ENCODE measurements at places on chromosomes 13 and 19.

DNA sequence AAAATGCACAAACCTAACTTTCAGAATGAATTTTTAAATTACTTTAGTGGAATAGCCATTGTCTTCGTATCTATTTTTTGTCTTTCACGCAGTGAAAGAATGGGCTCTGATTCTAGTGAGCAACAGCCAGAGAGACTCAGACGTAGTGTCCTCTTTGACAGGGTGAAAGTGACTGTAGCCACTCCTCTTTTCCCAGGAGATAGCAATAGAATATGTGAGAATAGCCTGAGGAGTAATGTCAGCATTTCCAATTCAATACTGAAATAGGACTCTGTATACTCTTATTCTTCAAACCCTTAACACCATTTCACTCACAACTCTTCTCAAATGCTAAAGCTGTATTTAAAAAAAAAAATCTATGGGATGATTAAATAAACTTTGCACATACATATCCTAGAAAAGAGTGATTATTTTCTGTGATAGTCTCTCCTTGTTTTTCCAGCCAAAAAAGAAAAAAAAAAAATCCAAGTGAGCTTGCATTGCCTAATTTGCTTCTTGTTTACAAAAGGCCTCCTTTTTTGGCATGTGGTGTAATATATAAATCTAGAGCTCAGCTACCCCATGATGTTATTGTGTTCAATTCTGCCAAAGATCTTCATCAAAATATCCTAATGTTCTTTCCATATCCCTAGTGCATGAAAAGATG lies 626.1 kb upstream of the SLITRK6 start:
- no peak for DNase-seq

- no peak for DNase-seq
These were observed 619.2 kb upstream of the SGCG start for GRCh38 chr13:22561581-22561980.

GRCh38 chr13:76647550-76647949 lies 238.7 kb downstream of the KCTD12 start:
- no peak for DNase-seq

GRCh38 chr19:54677217-54677616 lies 14.4 kb downstream of the LILRB4 start:
- DNase-seq = peak; percentile 59

DNA sequence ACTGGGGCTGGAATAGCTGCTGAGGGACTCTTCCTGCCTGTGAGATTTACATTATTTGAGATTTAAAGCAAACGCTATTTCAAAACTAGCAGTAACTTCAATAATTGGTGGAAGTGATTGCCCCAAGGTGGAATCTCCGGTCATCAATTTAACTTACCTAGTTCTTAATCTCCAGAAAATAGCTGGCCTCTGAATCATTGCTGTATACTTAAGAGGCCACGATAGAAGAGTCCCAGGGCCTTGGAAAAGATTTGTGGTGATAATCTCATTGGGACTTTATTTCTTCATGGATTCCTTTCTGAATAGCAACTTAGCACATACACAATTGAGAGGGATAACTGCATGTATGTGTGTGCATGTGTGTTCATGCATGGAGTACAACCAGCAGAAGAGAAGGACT lies 120.2 kb downstream of the DNAJC15 start:
- DNase-seq = no peak

DNA sequence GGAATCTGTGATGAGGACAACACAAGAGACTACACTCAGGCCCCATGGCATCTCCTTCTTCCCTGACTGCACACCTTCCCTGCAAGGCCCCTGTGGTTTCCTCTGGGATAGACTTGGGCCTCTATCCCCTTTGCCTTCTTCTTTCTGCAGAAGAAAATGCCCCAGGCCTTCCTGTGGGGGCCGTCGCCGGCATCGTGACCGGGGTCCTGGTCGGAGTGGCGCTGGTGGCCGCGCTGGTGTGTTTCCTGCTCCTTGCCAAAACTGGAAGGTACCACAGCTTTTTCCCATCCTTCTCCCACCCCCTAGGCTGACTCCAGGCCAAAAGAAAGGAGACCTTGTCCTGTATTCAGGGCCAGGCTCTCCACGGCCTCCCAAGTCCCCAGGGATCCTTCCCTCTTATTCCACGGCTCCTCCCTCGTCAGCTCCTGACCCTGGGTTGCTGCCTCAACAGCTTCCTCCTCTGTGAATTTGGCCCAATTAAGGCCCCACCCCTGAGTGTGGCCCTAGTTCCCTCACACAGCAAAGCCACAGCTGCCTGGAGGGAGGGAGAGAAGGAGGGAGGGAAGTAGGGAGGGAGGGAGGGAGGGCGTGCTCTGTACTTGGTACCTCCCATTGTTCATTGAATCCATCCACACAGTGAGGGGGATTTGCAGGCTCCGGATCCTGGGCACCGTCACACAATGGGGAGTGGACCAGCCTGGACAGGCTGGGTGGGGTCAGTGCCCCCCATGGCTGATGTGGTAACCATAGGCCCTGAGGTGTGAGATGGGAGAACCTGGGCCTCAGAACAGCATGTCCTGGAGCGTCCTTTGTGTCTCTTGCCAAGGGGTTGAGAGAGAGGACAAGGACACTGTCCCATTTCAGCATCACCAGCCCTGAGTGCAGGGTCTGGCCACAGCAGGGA lies 12.5 kb downstream of the CEACAM3 start:
- no peak for DNase-seq
